ENCODE measurements at places on chromosomes 7 and 10. TPM values are rescaled to one million over a fixed set of nuclear protein-coding genes. Genes with fewer than 3 reads are reported as not detected.

The SORCS3 gene
- polyA plus RNA-seq, result not detected

The C10orf53 gene
- polyA plus RNA-seq, result not detected

The CH25H gene
- polyA plus RNA-seq, result 9.8 TPM

The ADCYAP1R1 gene
- 0.80 TPM for polyA plus RNA-seq

The NEURL1 gene
- polyA plus RNA-seq, result 9.5 TPM

The ASIC3 gene
- 4.7 TPM for polyA plus RNA-seq

The CYP3A7 gene
- polyA plus RNA-seq, result not detected

The CLCN1 gene
- not detected for polyA plus RNA-seq

All from stomach (tissue), 19 donors.